Trophoblast cell (in vitro differentiated cells and primary cell): ENCODE measurements at places on chromosomes 13 and 19.

- DNase-seq: no peak
These were observed 11.6 kb upstream of the UQCR11 start for GRCh38 chr19:1616875-1617274.

DNA sequence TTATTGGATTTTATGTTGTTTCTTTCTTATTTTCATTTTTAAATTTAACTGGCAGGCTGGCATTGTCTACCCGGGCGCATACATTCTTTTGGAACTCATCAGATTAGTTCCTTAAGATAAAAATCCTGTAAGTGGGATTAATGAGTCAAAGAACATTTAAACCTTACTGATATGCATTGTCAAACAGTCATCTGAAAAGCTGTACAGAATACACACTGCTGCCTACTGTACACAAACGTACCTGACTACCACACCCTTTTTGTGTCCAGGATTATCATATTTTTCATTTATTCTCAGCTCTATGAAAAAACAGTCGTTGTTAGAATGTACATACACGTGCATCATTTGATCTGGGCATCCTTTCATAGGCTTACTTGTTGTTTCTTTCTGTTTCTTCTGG lies 358.3 kb downstream of the EFNB2 start:
- no peak for DNase-seq

DNA sequence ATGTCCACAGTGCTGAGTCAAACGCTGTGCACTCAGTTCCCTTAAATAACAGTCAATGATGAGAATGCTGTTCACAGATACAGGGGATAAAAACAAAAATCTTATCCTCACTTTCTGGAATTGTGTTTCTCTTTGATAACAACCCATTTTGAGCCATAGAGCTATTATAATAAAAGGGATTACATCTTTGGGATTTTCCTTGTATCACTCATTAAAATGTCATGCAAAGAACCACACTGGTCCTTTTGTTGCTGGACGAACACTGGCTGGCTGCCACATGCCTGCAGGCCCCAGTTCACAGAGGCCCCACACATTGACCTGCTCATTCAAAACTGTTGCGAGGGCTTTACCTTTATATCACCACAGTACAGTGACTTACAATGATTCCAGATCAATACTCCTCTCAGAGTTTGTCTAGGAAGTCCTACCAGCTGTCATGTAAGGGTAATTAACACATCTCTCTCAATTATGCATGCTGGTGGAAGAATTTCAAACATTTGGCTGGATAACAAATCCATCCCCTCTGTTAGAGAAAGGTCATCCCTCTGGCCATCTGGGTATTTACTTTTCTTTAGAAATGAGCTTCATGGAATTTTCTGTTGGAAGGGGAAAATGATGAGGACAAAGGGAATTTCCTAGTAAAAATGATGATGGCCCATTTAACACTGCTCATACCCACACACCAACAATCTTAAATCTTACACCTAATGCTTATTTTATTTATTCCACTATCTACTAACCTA lies 85.9 kb downstream of the MBNL2 start:
- DNase-seq: peak; percentile 74

GRCh38 chr13:108212886-108213285 lies 2.5 kb downstream of the LIG4 start:
- DNase-seq: no peak

DNA sequence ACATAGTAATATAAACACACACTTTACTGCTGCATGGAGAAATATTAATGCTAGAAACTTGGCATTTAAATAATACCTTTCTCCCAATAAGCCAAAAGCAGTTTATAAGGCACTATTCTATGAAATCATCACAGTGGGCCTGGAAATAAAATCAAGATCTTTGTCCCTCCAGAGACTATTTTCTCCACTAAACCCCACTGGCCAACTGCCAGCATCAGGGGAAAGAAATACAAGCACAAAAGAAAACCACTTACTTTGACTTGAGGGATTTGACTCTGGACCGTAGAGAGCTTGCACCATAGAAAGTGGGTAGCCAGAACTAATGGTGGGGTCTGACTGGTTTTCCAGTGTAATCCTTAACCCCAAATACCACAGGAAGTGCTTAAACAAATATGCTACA lies 71.9 kb downstream of the DCLK1 start:
- DNase-seq: no peak

DNA sequence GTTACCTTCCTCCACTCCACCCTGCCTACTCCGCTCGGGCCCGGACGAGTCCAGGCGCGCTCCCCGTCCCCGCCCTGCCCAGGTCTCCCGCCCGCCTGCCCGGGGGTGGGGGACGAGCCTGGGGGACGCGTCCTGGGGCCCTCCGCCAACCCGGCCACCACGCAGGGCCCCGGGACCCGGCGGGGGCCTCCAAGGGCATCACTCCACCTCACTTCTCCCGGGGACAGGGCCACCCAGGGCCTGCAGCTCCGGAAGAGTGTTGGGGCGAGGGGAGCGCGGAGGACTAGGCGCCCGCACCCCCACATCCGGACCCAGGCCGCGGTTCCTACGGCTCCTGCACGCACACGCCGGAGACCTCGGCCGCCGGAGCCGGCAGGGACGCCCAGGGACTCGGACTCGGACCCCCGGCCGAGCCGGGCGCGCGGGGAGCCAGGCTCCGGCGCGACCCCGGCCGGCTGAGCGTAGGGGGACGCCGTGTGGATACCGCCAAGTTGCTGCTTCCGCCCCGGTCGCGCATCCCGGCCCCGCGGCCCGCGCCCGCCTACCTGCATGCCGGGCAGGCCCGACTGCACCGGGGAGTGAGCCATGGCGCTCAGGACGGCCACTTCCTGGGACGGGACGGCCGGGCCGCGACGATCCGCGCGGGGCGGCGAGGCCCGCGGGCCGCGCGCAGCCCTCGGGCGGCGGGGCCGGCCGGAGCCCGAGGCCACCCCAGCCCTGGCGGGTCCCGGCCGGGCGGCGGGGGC lies 534 bp downstream of the STK24 start:
- DNase-seq: no peak

- no peak for DNase-seq
These were observed 1.7 kb downstream of the ZNF446 start for GRCh38 chr19:58477871-58478270.

DNA sequence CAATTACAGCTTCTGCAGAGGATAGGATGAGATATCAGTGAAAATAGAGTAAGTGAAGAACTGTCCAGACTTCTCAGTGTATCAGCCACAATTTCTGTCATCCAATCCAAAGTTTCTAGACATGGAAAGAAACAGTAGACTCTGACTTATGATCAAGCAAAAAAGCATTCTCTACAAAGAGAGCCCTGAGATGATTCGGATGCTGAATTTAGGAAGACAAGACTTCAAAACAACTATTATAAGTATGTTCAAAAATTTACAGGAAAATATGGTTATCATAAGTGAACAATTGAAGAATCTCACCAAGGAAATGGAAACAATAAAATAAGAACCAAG lies 238.2 kb upstream of the IRS2 start:
- no peak for DNase-seq

GRCh38 chr19:1923319-1923718 lies 17.7 kb upstream of the CSNK1G2 start:
- DNase-seq: no peak

- DNase-seq: no peak
These were observed 22.4 kb downstream of the AMER2 start for GRCh38 chr13:25149711-25150110.

- DNase-seq: peak; percentile 89
These were observed 31.0 kb downstream of the TDRD12 start for GRCh38 chr19:32750441-32751055.

- no peak for DNase-seq
These were observed 235.1 kb downstream of the COG6 start for GRCh38 chr13:39890537-39890936.
